ENCODE measurements at places on chromosomes 5 and 9. TPM values are rescaled to one million over a fixed set of nuclear protein-coding genes. Genes with fewer than 3 reads are reported as not detected.

DNA sequence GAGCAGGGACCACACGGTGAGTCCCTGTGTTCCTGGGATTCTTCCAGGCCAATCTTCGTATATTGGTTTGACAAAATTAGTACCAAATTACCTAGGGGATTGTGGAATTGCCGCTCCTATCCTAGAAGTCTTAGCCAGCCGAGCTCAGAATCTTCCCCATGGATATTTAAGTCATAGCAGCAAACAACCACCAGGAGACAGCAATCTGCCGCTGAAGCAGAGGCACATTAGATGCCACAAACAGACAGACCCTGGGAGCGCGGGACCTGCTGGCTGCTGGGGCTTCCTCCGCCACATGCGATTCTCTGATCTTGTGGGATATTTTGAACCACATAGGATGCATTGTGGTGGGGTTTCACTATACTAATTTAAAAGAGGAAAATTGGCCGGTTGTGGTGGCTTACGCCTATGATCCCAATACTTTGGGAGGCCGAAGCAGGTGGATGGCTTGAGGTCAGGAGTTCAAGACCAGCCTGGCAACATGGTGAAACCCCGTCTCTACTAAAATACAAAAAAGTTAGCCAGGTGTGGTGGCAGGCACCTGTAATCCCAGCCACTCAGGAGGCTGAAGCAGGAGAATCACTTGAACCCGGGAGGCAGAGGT, 31.7 kb upstream of the ZBTB43 start:
- DNase-seq = no peak
- H3K4me1 ChIP-seq = no peaks in the 10 kb centered on the region
- no peaks in the 10 kb centered on the region for H3K27me3 ChIP-seq
- H3K36me3 ChIP-seq = no peaks in the 10 kb centered on the region

DNA sequence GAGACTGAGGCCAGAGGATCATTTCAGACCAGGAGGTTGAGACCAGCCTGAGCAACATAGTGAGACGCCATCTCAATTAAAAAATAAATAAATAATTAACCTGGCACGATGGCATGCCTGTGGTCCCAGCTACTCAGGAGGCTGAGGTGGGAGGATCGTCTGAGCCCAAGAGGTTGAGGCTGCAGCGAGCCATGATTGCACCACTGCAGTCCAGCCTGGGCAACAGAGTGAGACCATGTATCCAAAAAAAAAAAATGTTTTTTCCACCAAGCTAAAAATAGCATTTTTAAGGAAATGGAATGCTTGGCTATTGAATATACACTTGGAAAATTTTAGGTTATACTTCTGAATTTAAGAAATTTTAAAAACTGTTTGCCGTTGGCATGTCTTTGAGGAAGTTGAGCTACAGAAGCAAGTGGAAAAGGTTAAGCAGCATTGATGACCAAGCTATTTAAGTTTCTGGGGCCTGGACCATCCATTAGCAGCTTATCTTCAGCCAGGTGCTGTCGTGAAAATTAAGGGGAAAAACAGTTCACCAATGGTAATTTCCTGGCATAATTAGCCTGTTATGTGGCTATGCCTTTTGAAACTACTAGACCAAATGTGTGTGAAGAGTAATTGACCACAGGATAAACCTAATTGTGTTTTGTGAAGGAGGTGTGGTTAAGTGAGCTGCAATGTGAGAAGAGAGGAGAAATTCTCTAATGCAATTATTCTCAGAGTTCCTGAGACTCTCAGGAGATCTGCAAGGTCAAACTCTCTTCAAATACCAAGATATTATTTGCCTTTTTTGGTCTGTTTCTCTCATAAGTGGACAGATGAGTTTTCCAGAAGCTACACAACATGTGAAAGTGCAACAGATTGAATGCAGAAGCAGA, 21.0 kb downstream of the F2R start:
- no peaks in the 10 kb centered on the region for H3K27me3 ChIP-seq
- no peak overlapping the region for H3K27ac ChIP-seq
- H3K4me1 ChIP-seq = peaks cover 62% of the 10 kb centered on the region

- H3K27ac ChIP-seq = no peak overlapping the region
- DNase-seq = no peak
- no peak overlapping the region for H3K4me3 ChIP-seq
- H3K27me3 ChIP-seq = no peaks in the 10 kb centered on the region
- H3K36me3 ChIP-seq = no peaks in the 10 kb centered on the region
- no peaks in the 10 kb centered on the region for H3K4me1 ChIP-seq
These were observed 86.2 kb downstream of the PSAT1 start for GRCh38 chr9:78383130-78383529.

- no peaks in the 10 kb centered on the region for H3K27me3 ChIP-seq
- DNase-seq = no peak
- H3K36me3 ChIP-seq = no peaks in the 10 kb centered on the region
- H3K4me1 ChIP-seq = no peaks in the 10 kb centered on the region
- no peak within 1 kb of the TSS for H3K27ac ChIP-seq
These were observed at the start of gene C7 for GRCh38 chr5:40909264-40909663. TSS of gene C7 (plus strand) at chr5:40909497. CDS start at chr5:40909611, 114 bp downstream.

GPR150 gene
- 1.5 TPM for total RNA-seq

MARCOL gene
- not detected for total RNA-seq
